ENCODE measurements at places on chromosomes 7 and 10.
A peak's percentile ranks its signal among the peaks of the same experiment; 100 is the strongest.

DNA sequence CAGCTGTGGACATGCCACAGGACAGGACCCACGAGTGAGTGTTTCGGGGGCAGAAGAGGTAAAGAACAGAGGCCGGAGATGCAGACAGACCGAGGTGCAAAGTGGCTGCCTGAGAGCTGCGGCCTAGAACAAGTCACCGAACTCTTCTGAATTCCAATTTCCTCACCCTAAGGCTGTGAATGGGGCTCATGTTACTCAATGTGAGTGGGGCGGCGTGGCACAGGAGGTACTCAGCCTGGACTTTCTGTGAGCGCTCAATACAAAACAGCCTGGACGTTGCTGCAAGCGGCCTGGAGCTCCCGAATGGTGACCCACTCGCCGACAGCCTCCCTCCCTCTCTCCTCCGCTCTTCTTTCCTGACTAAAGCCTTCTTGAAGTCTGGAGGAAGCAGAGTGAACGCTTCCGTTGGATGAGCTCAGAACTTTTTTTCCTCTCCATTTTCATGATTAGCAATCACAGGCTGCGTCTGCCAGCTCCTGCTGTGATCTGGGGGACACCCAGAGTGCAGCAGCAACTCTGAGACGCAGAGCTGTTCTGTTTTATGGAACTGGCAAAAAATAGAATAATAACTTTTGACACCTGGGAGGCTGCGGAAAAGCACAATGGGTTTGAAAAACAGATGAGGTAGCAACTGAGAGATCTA, 108.5 kb downstream of the PTPRN2 start:
- DNase-seq: no peak

- no peak for DNase-seq
Measured at GRCh38 chr10:44424298-44424697, 39.4 kb upstream of the CXCL12 start.

DNA sequence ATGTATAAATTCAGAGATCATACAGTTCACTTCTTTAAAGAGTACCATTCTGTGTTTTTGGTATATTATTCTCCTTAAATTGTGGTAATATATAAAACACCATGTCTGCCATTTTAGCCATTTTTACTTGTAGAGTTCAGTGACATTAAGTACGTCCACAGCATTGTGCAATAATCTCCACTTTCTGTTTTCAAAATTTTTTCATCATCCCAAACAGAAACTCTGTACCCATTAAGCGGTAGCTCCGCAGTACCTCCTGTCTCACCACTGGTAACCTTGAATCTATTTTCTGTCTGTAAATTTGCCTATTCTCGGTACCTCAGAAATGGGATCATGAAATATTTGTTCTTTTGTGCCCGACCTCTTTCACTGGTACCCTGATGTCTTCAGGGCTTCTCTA, 60.3 kb downstream of the CAMK1D start:
- DNase-seq: no peak

DNA sequence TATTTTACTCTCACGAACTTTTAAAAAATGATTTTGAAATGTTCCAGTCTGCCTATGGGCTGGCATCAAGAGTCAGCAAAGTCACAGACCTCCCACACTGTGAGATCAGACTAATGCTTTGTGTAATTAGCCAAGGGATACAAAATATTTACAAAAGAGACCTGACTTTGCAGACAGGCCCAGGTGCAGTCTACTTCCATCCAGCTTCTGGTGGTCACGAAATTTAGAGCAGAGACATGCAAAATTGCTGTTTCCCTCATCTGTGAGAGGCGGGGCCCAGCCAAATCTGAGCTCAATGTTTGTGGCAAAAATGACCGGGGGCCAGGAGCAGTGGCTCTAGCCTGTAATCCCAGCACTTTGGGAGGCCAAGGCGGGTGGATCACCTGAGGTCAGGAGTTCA, 82.5 kb upstream of the PITRM1 start:
- DNase-seq: no peak

- no peak for DNase-seq
Measured at GRCh38 chr10:509361-510102, 179.9 kb downstream of the DIP2C start.

GRCh38 chr7:158724658-158725505, 20.3 kb upstream of the NCAPG2 start:
- no peak for DNase-seq

DNA sequence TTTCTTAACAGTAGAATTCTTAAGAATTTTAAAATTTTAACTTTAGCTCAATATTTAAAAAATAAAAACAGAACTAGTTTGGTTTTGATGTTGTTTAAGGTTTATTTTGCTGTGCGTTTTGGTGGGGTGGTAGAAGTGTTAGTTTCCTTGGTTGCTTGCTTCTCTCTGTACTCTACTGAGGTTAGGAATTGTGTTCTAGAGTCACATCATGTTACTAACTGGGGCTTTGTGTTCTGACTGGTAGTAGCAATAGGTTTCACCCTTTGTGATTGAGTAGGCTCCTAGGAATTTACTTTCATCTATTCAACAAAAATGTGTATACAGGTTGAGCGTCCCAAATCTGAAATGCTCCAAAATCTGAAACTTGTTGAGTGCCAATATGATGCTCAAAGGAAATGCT, 99.5 kb downstream of the ZEB1 start:
- no peak for DNase-seq

DNA sequence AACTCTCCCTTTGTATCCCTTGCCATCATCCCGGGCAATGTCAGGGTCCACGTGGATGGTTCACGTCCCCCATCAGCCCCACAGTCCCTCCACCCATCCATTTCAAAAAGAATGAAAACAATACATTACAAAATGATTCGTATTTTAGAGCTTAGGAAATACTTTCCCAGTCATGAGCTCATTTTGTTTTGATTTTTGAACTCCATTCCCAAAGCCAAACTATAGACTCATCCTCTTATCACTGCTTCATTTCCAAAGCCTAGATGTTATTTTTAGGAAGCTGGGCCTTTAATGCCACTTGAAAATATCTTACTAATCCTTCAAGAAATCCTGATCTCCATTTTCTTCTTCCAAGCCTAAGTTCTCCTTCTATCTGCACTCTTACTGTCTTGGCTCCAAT, 72.1 kb downstream of the WNT2 start:
- DNase-seq: peak; percentile 8

GRCh38 chr7:122913608-122914007, 27.3 kb upstream of the CADPS2 start:
- no peak for DNase-seq

- no peak for DNase-seq
Measured at GRCh38 chr10:122348935-122349361, 25.6 kb upstream of the PLEKHA1 start.

GRCh38 chr10:5442065-5442989, 30.0 kb downstream of the NET1 start:
- peak; percentile 71 for DNase-seq

DNA sequence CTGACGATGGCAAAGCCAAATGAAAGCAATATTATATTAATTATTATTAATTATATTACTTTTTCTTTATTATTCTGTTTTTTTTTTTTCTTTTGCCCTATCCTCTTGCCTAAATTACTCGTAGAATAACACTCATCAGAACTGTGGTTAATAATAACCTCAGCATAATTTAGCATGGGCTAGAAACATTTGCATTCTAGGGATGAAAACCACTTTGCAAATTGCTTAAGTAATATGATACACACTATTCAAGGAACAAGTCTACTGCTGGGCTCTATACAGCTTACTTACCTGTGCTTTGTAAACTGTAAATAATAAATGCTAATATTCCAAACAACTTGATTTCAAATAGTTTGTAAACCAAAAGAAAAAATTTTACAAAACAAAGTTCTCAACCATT, 375.8 kb downstream of the HGF start:
- DNase-seq: no peak
